A172 (cell line): ENCODE measurements at places on chromosomes 12 and 14. TPM values are rescaled to one million over a fixed set of nuclear protein-coding genes. Genes with fewer than 3 reads are reported as not detected.

NFATC4 gene
- total RNA-seq = not detected in 2 replicates

RTN1 gene
- total RNA-seq = 7.0 and 7.9 TPM in 2 replicates

CBLN3 gene
- 0.17 TPM in 1 of 2 replicates, not detected in the other for total RNA-seq

MOAP1 gene
- total RNA-seq = 12.1 and 13.2 TPM in 2 replicates

MAP1LC3B2 gene
- total RNA-seq = 1.8 TPM in 1 of 2 replicates, not detected in the other

EMP1 gene
- total RNA-seq = 28.7 and 41.0 TPM in 2 replicates

ACVRL1 gene
- 10.3 and 11.7 TPM in 2 replicates for total RNA-seq

ABHD12B gene
- not detected in 2 replicates for total RNA-seq

LRP1-AS gene
- not detected in 2 replicates for total RNA-seq

ADAM21 gene
- total RNA-seq = 0.17 and 0.41 TPM in 2 replicates

RIMBP2 gene
- not detected in 2 replicates for total RNA-seq

RTL1 gene
- 0.16 TPM in 1 of 2 replicates, not detected in the other for total RNA-seq

KRT75 gene
- 0.07 TPM in 1 of 2 replicates, not detected in the other for total RNA-seq

MANSC4 gene
- not detected in 2 replicates for total RNA-seq

FUT8 gene
- 26.7 and 27.6 TPM in 2 replicates for total RNA-seq

DNA sequence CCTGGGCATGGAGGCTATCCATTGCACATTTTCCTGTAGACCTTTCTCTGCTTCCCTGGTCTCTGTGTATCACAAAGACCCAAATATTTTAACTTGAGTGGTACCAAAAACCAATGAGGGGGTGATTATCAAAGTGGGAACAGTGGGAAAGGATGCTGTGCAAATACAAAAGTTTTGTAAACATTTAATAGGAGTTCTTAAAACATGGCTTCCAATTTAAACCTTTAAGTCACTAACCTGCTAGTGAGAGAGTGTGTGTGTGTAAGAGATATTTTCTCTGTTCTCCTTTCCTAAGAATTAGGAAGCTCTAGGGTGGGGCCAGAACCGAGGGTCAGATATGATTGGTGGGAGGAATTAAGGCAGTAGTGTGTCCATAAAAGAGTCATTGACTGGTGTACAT lies 64.5 kb upstream of the ARHGAP5 start:
- DNase-seq = no peak

- DNase-seq = peak; percentile 13
These were observed 121.8 kb downstream of the BBS10 start for GRCh38 chr12:76226397-76226796.

DNA sequence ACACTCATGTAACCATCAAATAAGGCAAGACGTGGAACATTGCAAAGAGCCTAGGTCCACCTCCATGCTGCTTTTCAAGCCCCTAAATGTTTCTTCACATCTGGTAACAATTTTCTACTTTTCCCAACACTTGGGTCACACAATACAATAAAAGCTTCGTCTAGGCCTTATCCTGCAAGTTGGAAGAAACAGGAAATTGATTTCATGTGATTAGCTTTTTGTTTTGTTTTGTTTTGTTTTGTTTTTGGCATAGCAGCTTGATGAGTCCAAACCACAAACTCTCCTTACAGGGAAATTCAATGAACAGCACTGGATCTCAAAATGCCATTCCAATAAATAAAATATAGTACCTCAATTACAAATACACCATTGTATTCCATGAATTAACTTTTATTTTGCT lies 19.3 kb downstream of the TAS2R50 start:
- no peak for DNase-seq

GRCh38 chr12:54009171-54010052 lies 627 bp downstream of the HOXC8 start:
- no peak for DNase-seq

- DNase-seq = no peak
These were observed 45.8 kb upstream of the IQSEC3 start for GRCh38 chr12:20757-21156.

GRCh38 chr12:120639771-120640721 lies at the start of gene CABP1:
TSS of gene CABP1 (plus strand) at chr12:120640626. CDS start at chr12:120640686, 60 bp downstream.
- no peak for DNase-seq

- DNase-seq = no peak
These were observed 164.6 kb downstream of the PTPRO start for GRCh38 chr12:15486859-15487258.

DNA sequence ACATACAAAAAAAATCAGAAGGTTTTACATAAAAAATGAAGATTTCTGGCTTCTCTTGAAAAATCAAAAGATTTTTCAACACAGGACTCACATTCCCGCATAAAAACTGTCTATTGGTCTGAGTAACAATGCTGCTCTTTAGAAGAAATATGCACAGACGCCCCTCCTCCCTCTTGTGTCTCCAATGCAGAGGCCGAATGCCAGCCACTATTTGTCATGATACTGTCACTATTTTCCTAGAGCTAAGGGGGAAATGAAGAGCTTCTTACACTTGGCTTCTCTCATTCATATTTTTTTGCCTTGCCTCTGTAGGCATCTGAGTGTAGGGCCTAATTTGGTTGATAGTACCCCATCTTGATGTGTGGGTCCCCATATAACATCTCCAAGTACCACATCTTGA lies 98.0 kb downstream of the BBS10 start:
- DNase-seq = peak; percentile 57

- no peak for DNase-seq
These were observed 4.5 kb upstream of the JPH4 start for GRCh38 chr14:23582906-23583760.

DNA sequence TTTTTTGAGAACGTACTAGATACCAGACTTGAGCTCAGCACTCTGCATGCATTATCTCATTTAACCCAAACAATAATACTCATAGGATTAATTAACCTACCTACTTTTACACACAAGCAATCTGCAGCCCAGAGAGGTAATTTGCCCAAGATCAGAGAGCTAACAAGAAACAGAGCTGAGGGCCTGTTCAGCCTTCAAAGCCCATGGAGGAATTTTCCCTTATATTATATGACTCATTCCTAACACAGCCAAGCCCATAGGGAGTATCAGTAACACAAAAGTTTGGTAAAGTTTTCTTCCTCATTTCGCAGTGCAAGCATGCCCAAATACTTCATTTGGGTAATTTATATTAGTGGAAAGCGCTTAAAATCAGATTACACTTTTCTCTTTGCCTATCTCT lies 94.7 kb downstream of the GALC start:
- DNase-seq = no peak

DNA sequence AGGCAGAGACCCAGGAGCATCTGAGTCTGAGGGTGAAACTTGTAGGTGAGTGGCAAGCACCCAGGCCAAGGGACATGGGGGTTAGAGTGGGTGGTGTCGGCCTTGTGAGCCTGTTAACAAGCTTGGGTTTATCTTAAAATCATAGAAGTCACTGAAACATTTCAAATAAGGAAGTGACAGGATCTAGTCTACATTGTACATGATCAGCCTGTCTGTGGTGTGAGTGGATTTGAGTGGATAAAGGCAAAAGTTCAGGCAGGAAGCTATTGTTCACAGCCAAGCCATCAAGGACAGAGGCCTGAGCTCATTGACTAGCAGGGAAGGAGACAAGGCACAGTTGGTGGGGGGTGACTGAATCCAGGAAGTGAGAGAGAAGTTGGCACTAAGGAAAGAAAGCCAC lies 59.3 kb upstream of the FKBP4 start:
- no peak for DNase-seq

GRCh38 chr12:26632756-26633155 lies 200.2 kb downstream of the ITPR2 start:
- no peak for DNase-seq

- peak; percentile 22 for DNase-seq
These were observed 31.2 kb downstream of the CCDC59 start for GRCh38 chr12:82326905-82327503.

- DNase-seq = no peak
These were observed 492.2 kb downstream of the FLRT2 start for GRCh38 chr14:86022031-86022629.

DNA sequence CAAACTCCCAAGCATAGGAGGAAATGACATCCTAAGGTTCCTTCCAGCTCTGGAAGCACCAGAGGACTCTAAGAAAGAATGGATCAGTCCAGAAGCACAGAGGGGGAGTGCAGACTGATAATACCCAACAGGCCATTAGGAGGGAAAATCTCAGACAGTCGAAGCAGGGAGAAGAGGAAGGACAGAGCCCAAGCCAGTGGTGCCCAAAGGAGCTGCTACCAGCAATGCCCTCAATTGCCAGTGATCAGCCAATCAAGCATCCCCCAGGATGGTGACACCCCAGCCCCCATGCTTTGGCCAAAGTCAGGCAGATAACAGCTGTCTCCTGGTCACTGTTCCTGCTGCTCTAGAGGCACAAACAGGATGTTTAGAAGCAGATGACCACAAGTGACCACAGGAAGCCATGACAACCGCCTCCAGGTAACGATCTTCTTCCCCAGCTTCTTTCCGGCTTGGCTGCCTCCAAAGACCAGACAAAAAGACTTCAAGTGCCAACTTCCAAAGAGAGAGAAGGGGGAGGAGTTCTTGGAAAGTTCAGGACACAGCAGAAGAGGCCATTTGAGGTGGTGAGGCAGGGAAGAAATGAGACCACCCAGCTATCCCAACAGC lies 16.2 kb downstream of the PXN start:
- DNase-seq = peak; percentile 79

GRCh38 chr12:52436000-52436827 lies 2.0 kb upstream of the KRT75 start:
- DNase-seq = peak; percentile 10
